ENCODE measurements at places on chromosomes 1 and 21. TPM values are rescaled to one million over a fixed set of nuclear protein-coding genes. Genes with fewer than 3 reads are reported as not detected.

Gene SELENBP1
- 19.7 TPM for total RNA-seq

Gene GBP1
- 22.3 TPM for total RNA-seq

Gene VWA5B1
- not detected for total RNA-seq

Gene C1orf185
- not detected for total RNA-seq

Gene SLAMF9
- 0.28 TPM for total RNA-seq

Gene HTR6
- not detected for total RNA-seq

Gene CFHR1
- 0.19 TPM for total RNA-seq

Gene COA6
- total RNA-seq, result 20.9 TPM

Gene PEF1
- 100 TPM for total RNA-seq

Gene LELP1
- total RNA-seq, result not detected

Measured in regular cardiac myocyte (primary cell).